Stimulated activated CD8-positive, alpha-beta memory T cell treated with anti-CD3 and anti-CD28 coated beads, Interleukin-4, amount 100 ng/mL, for 1 hour (primary cell): ENCODE measurements at places on chromosomes 16 and 17.

GRCh38 chr16:89192956-89193575 is 7.3 kb downstream of the SLC22A31 start:
- DNase-seq: peak; percentile 48

- DNase-seq: no peak
Observed at GRCh38 chr17:2571523-2572303, 21.7 kb upstream of the PAFAH1B1 start.

DNA sequence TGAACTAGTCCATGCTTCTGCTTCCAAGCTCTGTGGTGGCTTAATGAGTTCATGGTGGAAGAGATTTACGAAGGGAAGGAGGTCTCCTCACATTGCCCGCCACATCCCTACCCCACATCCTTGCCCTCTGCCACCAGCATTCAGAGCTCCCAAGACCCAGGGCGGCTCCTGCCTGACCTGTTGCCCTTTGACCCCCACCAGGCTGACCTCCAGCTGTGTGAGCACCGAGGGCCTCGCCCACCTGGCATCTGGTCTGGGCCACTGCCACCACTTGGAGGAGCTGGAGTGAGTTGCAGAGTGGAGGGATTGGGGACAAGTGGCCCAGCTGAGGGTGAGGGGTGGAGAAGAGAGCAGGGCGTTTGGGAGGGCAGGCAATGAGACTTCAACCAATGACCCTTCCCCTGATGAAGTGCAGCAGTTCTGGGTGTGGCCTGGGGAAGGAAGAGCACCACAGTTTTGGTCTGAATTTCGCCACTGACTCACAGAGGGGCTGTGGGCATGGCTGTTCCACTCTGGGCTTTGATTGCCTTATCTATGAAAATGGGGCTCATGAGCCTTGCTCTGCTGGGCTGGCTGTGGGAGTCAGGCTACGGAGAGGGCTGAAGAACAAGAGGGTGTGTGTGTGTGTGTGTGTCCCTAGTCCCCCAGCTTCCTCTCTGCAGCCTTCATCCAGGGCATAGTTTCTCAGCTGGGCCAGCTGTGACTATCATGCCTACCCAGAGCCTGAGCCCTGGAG is 22.6 kb upstream of the CPNE2 start:
- no peak for DNase-seq

DNA sequence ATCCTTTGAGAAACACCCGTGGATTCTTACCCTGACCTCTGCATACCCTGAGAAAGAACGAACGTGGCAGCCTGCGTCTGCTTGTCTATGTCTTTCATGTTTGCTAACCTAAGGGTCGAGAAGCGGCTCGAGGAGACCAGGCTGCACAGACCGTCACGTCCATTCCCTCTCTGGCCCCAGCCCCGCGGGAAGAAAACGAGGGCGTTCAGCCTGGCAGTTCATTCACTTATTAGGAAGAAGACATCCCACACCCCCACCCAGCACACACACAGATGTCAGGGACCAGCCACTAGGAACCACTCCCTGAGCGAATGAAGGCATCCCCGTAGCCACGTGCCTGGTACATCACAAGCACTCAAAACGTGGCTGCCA is 655 bp upstream of the MTHFSD start:
- DNase-seq: no peak

GRCh38 chr17:33676444-33676843 is 383.3 kb upstream of the ASIC2 start:
- no peak for DNase-seq

- DNase-seq: peak; percentile 27
Observed at GRCh38 chr17:46192439-46193150, 634 bp downstream of the KANSL1 start.

GRCh38 chr17:48139944-48140343 is 32.4 kb downstream of the SNX11 start:
- DNase-seq: no peak

- no peak for DNase-seq
Observed at GRCh38 chr16:29820271-29820701, at the start of gene MVP. MVP (plus strand) TSS chr16:29820462; CDS start chr16:29830550, 10,088 bp downstream.

GRCh38 chr16:58515871-58516767 is 802 bp downstream of the SETD6 start:
- no peak for DNase-seq

GRCh38 chr16:64629622-64630021 is 492.2 kb downstream of the CDH11 start:
- DNase-seq: no peak

DNA sequence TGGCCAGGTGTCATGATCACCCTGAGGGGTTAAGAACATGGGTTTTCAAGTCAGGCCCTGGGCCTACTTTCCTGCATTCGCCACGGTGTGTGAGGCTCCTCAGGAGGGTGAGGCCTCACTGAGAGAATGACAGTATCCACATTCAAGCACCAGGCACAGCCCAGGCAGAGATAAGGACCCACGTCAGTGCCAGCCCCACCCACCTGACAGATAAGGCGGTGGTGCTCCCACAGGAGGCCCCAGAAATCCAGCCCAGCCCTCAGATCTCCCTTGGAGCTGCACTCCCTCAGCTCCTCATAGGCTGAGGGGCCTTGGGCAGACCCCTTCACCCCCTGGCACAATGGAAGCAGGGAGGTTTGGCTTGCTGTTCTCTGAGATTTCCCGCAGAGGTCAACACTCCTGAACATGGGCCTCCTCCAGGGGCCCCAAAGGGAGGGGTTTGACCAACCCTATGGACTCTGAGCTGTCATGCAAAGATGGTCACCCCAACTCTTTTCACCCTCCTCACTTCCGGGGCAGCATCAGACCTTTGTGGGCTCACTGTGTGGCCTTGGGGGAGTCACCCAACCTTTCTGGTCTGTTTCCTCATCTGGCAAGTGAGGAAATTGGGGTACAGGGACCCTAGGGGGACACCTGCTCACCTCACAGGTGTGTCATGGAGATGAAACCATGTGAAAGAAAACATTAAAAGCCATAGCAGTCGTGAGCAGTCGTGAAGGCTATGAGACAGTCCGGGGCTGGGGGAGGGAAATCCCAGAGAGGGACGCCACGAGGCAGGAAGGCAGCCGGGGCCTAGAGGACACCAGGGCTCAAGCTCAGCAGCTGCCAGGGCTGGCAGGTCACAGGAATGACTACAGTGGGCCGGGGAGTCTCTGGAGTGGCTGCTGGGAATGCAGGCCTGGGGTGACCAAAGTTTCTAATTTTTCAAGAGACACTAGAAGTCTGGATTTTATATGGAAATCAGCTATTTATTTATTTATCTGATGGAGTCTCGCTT is 15.4 kb downstream of the PLLP start:
- no peak for DNase-seq

- no peak for DNase-seq
Observed at GRCh38 chr16:68434624-68435210, 13.6 kb downstream of the SMPD3 start.

DNA sequence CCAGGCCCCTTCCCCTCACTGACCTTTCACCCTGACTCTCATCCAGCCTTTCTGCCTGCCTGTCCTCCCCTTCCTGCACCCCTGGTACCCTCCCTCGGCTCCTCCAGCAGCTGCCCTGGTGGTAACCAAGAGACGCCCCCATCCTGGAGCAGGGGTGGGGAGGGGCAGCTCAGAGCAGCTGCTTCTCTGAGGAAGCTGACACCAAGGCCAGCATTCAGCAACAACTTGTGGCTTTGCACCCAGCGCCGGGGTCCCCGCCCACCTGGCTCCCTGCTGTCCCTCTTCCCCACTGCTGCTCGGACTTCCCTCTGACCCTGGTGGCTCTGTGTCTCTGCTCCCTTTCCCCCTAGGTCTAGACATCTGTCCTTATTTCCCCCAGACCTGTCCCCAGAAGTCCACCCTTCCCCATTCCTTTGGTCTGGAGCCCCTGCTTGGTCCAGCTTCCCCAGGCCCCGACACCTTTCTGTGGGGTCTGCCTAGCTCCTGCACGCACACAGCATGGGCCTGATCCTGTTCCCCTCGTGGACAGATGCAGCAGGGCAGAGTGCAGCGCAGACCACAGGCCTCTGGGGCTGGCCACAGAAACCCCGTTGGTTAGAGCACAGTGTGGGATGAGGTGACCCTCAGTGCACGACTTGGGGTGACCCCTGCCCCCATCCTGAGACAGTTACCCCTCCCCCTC is 1.2 kb upstream of the ATP2A1 start:
- no peak for DNase-seq

GRCh38 chr16:7209598-7209997 is 123.0 kb upstream of the RBFOX1 start:
- no peak for DNase-seq

GRCh38 chr17:951325-952132 is 28.0 kb downstream of the NXN start:
- no peak for DNase-seq

DNA sequence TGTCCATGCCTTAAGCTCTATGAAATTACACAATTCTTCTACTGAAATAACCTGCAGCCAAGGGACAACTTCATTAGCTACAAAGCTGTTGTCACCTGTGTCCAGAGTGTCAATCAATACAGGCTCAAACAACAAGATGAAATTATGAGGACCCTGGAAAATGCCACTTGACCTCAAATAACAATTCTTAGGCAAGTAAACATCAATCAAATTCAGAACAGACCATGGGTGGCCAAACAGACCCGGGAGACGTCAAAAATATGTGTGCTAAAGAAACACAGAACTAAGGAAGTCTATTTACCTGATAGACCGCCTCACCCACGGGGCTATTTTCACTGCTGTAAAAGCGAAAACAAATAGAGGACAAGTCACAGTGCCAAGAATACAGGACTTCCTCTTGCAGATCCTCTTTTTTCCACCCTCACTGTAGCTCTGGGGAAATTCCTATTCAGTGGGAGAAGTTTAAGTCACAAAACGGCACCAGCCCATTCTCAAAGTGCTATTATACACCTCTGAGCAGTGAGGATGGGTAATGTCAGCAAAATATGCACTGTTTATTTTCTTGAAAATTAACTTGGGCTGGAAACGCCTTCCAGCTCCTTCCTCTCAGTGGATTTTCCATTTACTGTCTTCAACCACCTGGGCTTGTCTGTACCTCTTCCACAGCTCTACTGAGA is 2.7 kb downstream of the LITAF start:
- DNase-seq: no peak

DNA sequence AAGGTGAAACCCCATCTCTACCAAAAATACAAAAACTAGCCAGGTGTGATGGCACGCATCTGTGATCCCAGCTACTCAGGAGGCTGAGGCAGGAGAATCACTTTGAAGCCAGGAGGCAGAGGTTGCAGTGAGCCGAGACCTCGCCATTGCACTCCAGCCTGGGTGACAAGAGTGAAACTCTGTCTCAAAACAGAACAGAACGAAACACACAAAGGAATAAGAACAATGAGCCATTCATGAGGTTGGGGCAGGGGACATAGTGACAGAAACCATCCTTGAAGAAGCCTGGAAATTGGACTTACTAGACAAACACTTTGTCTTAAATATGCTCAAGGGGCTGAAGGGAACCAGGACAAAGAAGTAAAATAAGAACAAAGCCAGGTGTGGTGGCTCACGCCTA is 39.4 kb downstream of the WDR45B start:
- DNase-seq: no peak

DNA sequence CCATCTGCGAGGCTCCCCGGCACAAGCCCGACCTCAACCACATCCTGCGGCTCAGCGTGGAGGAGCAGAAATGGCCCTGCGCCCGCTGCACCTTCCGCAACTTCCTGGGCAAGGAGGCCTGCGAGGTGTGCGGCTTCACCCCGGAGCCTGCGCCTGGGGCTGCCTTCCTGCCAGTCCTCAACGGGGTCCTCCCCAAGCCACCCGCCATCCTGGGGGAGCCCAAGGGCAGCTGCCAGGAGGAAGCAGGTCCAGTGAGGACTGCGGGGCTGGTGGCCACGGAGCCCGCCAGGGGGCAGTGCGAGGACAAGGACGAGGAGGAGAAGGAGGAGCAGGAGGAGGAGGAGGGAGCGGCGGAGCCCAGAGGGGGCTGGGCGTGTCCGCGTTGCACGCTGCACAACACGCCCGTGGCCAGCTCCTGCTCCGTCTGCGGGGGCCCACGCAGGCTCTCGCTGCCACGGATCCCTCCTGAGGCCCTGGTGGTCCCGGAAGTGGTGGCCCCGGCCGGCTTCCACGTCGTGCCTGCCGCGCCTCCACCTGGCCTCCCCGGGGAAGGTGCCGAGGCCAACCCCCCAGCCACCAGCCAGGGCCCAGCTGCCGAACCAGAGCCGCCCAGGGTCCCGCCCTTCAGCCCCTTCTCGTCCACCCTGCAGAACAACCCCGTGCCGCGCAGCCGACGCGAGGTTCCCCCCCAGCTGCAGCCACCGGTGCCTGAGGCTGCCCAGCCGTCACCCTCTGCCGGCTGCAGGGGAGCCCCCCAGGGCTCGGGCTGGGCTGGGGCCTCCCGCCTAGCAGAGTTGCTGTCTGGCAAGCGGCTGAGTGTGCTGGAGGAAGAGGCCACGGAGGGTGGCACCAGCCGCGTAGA is 13.1 kb upstream of the PRR35 start:
- peak; percentile 39 for DNase-seq

DNA sequence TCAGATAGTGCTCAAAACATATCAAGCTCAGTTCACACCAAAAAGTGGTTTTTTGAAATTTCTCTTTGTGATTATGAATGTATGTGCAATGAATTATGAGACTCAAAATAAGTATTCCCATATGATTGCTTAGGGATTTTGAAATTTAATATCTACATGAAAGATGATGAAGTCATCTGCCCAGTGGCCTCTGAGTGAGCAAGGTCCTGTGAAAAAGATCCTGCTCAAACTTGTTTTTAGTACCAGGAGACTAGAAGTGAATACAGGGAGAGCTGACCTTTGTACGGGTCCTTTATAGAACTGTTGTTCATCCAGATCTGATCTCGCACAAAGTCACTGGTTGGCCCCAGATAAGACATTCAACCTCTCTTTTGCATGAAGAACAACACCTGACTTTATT is 151.9 kb upstream of the MAF start:
- DNase-seq: no peak

- DNase-seq: no peak
Observed at GRCh38 chr17:82242698-82242976, 13.8 kb downstream of the SLC16A3 start.

- no peak for DNase-seq
Observed at GRCh38 chr17:3798273-3799180, 2.5 kb downstream of the ITGAE start.

- no peak for DNase-seq
Observed at GRCh38 chr16:10178526-10178925, 3.7 kb downstream of the GRIN2A start.
